COLO829 (cell line): ENCODE measurements at places on chromosomes 12 and 14.

DNA sequence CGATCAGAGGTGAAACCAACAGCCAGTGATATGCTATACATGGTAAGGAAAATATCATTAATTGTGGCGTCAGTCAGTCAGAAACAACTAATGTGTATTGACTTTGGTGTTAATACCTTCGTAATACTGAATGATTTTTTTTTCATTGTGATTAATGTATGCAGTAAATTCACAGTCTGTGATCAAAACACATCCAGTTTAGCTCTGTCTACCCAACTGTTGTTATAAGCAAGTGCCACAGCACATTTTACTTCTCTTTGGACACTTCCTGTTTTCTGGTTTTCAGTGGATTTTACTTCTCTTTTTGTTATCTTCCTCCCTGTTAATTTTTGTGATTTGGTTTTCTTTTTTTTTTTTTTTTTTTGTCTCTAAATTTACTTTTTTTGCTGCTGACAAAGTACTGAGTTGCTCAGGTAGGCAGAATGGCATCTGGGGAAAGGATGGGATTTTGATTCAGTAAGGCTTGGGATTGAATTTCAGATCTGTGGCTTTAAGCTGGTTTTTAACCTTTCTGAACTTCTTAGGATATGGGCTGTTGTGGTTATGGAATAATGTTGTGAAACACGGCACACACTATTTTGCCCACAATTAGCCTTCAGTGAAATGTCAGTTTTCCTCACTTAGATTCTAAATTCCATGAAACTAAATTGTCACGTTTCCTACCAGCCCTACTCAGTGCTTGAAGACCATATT lies 604 bp downstream of the GLIPR1 start:
- no peak for DNase-seq

- no peak for DNase-seq
These were observed 912.9 kb downstream of the DIO2 start for GRCh38 chr14:79298373-79298772.

- no peak for DNase-seq
These were observed 402.7 kb downstream of the SOX5 start for GRCh38 chr12:23546756-23547155.

DNA sequence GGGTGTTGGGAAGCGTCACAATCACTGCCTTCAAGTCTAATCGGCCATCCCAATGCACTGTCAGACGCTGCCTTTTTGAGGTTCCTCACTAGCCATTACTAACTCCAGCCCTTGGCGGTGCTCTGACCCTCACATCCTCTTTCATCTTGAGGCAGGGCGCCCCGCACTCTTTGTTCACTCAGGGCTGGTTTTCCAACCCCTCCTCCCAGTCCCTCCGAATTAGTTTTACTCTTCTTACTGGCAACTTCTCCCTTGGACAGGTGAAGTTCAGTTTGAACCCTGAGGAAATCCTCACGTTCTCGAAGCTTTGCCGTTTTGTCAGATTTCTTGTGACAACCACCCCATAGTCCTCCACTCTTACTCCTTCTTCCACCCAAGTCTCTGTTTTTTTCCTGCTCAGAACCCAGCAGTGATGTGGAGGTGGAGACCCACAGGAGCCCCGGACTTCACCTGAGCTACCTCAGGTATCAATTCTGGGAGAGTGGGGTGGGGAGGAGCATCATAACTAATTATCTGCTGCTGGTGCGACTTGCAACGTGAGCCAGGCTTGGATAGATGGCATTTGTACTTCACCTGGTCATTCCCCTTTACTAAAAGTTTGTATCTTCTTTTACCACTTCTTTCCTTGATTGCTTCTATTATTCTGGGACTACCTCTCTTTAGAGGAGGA lies 757 bp downstream of the ZC3H10 start:
- DNase-seq, result no peak
